ENCODE measurements at places on chromosomes 12 and 14.

- DNase-seq: no peak
Observed at GRCh38 chr12:87667378-87667777, 361.8 kb downstream of the C12orf50 start.

GRCh38 chr12:28253161-28253641, 62.9 kb downstream of the CCDC91 start:
- DNase-seq: no peak

DNA sequence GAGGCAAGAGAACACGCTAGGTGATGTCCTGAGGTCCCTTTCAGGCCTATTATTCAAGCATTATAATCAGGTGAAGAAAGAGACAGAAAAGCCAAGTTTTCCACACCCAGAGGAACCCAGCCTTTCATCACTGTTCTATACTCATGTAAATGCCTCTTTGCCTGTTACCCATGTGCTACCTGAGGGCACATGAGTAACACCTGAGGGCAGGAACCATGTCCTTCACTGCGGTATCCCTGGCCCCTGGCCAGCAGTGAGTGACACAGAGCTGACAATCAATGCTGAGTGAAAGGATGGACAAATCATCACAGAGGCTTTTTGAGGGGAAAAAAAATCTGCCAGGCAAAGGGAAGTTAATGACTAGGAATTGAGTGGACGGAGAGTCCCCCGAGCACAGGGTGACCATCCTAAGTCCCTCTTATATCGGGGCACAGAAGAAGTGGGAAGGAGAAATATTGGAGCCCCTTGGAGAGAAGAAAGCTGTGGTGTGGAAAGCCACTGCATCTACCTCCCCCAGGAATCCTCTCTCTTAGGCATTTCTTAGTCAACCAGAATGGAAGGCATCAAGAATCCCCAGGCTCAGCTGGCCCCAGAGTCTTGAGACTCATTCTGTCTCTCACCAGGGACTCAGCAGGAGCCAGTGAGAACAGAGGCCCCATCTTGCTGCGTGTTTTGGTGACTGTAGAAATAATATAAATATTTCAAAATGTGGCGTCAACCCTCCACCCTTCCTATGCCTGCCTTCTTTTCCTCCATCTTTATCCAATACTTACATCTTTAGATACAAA, 212.9 kb downstream of the DPF3 start:
- no peak for DNase-seq

GRCh38 chr14:36583893-36584811, 1.7 kb upstream of the NKX2-8 start:
- DNase-seq: no peak

- DNase-seq: no peak
Observed at GRCh38 chr12:114286145-114286544, 119.8 kb downstream of the TBX5 start.

DNA sequence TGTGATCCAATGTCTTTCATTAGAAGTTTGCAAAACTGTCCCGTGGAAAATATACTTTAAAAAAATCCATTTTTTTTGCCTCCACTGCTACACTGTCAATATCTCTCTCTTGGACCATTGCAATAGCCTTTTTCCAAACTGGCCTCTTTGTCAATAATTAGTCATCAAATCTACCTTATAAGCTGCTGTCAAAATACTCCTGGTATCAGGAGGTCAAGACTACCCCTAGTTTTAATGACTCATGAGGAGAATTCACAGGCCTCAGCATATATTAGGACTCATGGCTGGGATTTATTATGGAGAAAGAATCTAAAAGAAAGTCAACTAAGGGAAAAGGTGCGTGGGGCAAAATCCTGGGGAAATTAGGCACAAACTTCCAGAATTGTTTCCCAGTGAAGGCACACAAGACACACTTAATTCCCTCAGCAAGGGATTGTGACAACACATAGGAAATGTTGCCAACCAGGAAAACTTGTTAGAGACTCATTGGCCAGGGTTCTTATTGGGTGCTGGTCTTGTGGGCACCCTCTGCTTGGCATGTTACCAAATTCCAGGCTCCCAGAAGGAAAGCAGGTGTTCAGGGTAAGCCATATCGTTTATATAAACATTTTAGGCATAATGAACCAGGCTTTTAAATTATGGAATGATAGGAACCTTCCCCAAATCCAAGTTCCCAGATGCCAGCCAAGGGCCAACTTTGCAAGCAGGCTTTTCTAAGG, 56.1 kb downstream of the TMEM117 start:
- no peak for DNase-seq

GRCh38 chr14:65229748-65230728, 127.7 kb upstream of the MAX start:
- peak; percentile 82 for DNase-seq

GRCh38 chr14:95326987-95327386, 7.3 kb upstream of the CLMN start:
- DNase-seq: no peak

- no peak for DNase-seq
Observed at GRCh38 chr14:99885649-99885958, 92.4 kb downstream of the EML1 start.

DNA sequence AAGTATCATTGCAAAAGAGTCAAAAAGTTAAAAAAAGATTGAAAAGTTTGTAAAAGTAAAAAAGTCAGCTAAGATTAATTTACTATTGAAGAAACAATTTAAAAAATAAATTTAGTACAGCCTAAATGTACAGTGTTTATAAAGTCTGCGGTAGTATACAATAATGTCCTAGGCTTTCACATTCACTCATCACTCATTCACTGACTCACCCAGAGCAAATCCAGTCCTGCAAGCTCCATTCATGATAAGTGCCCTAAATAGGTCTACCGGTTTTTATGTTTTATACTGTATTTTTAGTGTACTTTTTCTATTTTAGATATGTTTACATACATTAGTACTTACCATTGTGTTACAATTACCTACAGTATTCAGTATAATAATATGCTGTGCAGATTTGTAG, 43.9 kb upstream of the ABCC9 start:
- no peak for DNase-seq

DNA sequence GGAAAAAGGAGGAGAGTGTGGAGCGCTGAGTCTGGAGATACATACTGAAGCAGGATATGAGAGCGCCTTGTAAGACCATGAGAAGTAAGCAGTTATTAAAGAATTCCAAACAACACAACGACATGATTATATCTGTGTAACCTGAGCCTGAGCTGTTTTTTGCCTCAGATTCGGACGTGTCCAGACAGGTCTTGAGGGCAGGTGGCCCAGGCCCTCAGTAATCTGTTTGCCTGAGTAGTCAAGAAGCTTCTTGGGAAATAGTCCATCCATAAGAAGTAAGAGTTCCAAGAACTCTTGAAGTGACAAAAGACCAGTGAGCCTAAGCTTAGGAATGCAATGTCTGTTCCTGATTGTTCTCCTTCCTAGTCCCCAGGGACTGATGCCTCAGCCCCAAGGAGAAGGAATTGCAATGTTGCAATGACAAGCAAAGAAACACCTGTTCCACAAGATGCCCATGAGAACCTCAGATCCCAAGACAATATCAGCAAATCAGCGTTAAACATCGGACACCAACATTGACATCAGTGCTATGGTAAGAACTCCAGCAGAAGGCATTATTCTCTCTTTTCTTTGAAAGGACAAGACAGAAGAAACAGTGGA, 34.7 kb upstream of the ADAMTS20 start:
- DNase-seq: no peak

GRCh38 chr14:103836976-103837725, 10.2 kb downstream of the PPP1R13B start:
- DNase-seq: no peak
